ENCODE measurements at places on chromosomes 1 and 21. TPM values are rescaled to one million over a fixed set of nuclear protein-coding genes. Genes with fewer than 3 reads are reported as not detected.

DNA sequence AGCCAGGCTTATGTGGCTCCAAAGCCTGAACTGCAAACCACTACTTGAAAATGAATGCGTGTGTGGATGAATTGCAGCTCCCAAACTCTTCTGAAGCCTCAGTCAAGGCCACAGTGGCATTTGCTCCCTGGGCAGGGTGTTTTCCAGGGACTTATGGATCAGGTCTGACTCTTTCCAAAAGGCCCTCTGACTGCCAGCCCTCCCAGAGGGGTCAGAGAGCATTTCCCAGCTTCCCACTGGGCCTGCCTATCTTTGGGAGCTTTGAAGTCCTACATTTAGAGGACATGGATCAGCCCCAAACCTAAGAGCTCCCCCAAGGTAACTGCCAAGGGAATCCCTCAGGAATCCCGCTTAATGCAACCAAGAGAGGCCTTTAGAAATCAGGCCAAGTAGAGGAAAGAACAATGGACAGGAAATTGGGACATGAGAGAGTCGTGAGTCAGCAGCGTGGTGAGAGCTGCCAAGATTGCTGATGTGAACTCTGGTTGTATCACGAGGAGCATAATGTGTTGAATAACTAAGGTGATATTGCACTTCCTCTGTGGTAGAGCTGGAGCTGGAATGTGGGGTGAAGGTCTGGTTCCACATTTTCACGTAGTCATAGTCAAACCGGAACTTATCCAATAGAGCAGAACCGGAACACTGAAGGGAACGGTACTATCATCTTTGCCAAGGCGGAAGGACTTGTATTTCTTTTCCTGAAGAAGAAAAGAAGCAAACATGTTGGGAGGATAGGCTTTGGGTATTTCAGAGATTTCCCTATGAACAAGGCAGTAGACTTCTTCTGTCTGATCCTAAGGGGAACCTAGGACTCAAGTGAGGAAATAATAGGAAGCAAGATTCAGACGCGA is 99.4 kb upstream of the JUN start:
- DNase-seq, result peak; percentile 50

GRCh38 chr1:226710501-226710900 is 28.6 kb downstream of the ITPKB start:
- no peak for DNase-seq

SLC26A9 gene
- 0.10 TPM for total RNA-seq

GRCh38 chr1:94084547-94084946 is 36.4 kb downstream of the ABCA4 start:
- DNase-seq, result no peak

GRCh38 chr1:218377143-218377660 is 32.1 kb downstream of the TGFB2 start:
- DNase-seq, result no peak

DNA sequence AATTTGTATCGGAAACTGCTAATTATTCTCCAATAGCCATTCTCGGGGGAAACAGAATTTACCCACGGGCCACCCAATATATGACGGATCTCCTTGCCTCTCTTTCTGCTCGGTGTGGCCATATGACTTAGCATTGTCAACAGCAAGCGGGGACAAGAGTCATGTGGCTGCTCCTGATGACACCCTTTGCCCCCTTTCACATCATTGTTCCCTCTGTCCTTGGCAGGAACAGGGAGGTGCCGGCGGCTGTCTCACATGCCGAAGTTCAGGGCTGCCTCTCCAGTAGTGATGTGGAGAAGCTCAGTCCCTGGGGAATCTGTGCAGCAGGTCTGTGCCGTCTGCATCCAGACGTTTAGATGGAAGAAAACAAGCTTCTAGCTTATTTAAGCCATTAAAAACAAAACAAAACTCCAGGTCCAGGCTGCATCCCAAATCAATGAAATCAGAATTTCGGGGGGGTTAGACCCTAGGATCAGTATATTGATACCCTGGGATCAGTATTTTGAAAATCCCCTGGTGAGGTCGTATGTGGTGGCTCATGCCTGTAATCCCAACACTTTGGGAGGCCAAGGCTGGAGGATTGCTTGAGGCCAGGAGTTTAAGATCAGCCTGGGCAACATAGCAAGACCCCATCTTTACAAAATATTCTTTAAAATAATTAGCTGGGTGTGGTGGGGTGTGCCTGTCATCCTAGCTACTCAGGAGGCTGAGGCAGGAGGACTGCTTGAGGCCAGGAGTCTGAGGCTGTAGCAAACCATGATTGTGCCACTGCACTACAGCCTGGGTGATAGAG is 10.8 kb downstream of the MYOM3 start:
- no peak for DNase-seq

DNA sequence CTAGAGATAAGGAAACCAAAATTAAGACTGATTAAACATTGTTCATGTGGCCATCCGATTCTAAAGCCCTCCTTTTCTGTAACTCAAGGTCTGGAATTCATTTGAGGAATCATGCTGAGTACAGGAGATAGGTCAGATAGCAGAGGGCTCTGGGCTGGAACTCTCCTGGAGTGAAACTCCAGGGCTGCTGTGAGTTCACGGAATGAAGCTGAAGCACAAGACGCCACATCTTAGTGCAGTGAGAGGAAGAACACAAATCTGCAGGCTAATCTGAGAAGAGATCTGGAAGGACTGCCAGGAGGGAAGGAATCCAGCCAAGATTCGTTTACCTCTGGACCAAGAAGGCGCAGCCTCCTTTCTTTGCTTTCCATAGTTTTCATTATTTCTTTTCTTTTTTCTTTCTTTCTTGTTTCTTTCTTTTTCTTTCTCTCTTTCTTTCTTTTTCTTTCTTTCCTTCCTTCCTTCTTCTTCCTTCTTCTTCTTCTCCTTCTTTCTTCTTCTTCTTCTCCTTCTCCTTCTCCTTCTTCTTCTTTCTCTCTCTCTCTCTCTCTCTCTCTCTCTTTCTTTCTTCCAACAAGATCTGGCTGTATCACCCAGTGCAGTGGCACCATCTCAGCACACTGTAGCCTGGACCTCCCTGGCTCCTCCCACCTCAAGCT is 74.8 kb upstream of the ATP1B1 start:
- peak; percentile 73 for DNase-seq

- no peak for DNase-seq
These were observed 54.1 kb downstream of the SLC35D1 start for GRCh38 chr1:66999640-67000400.

DNA sequence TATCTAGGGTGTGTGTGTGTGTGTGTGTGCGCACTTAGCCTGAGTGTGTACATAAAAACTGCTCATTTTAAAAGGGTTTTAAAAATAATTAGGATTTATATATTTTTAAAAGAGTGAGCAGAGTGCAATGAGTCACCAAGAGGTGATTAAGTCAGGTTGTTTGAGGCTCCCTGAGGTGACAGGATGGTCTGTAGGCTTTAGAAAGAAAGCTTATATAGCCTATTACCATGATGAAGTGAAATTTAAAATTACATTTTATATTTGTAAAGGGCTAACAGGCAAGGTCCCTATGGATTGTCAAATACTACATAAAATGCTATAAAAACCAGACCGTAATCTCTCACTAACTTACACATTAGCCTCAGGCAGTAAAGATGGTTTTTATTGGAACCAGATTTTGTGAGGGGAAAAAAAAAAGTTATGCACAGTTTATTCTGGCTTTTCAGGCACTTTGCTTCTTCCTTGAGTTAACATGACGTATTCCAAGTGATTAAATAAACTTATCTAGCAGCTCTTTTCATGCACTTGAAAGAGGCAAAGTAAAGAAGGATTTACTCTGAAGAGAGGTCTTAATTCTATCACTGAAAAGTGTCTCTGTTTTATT is 711.7 kb upstream of the PTBP2 start:
- peak; percentile 64 for DNase-seq

DNA sequence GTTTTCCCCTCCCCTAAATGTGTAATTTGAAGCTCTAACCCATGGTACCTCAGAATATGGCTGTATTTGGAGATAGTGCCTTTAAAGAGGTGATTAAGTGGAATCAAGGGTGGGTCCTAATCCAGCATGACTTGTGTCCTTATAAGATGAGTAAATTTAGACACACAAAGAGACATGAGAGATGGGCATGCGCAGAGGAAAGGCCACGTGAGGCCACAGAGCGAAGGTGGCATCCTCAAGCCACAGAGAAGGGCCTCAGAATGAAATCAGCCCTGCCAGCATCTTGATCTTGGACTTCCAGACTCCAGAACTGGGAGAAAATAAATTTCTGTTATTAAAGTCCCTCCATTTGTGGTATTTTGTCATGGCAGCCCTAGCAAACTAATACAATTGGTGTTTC is 2.9 kb upstream of the PLA2G2F start:
- no peak for DNase-seq

DNA sequence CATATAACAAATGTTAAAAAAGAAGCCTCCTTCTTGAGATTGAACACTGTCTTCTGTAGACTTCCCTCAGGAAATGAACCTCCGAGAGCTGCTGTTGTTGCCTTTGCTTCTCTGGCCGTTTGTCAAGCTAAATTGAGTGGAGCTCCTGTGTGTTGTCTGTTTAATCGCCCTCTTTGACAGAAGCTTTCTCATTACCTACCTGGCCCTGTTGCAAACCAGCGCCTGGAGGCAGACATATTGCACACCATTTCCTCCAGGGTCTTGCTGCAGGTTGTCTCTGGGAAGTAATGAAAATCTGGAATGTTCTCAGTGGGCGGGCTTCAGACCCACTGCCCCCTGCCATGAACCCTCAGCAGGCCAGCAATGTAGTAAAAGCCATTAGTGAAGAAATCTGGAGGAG is 83.3 kb downstream of the GABPA start:
- peak; percentile 18 for DNase-seq

CYP4A11 gene
- total RNA-seq, result not detected

GRCh38 chr1:227994632-227995300 is 12.0 kb upstream of the WNT3A start:
- DNase-seq, result no peak

TMIGD3 gene
- total RNA-seq, result not detected

EFNA1 gene
- 25.4 TPM for total RNA-seq

PEX19 gene
- total RNA-seq, result 51.4 TPM

GRCh38 chr1:206658264-206658980 is 23.1 kb downstream of the DYRK3 start:
- peak; percentile 81 for DNase-seq

FAM177B gene
- 0.41 TPM for total RNA-seq

NBPF26 gene
- total RNA-seq, result 51.6 TPM

DIP2A gene
- total RNA-seq, result 36.1 TPM

- peak; percentile 68 for DNase-seq
These were observed 48.5 kb upstream of the B3GALT5 start for GRCh38 chr21:39564200-39564599.

GRCh38 chr1:41626616-41627375 is 142.3 kb upstream of the EDN2 start:
- DNase-seq, result no peak

DNA sequence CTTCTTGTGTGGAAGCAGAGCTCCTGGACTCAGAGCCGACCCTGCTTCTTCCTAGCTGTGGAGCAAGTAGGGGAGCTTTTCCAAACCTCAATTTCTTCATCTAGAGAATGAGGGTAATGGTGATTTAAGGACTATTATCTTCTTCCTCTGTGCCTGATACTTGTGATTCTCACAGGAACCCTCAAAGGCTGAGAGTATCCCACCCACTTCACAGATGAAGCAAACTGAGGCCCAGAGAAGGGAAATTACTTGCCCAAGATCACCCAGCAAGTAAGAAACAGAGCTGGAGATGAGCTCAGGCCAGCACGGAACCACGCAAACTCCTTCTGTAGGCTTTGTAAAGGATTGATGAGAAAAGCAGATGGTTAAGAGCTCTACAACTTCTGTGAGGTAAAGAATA is 15.1 kb upstream of the SLC2A1 start:
- DNase-seq, result no peak

GPR3 gene
- 0.41 TPM for total RNA-seq

DNA sequence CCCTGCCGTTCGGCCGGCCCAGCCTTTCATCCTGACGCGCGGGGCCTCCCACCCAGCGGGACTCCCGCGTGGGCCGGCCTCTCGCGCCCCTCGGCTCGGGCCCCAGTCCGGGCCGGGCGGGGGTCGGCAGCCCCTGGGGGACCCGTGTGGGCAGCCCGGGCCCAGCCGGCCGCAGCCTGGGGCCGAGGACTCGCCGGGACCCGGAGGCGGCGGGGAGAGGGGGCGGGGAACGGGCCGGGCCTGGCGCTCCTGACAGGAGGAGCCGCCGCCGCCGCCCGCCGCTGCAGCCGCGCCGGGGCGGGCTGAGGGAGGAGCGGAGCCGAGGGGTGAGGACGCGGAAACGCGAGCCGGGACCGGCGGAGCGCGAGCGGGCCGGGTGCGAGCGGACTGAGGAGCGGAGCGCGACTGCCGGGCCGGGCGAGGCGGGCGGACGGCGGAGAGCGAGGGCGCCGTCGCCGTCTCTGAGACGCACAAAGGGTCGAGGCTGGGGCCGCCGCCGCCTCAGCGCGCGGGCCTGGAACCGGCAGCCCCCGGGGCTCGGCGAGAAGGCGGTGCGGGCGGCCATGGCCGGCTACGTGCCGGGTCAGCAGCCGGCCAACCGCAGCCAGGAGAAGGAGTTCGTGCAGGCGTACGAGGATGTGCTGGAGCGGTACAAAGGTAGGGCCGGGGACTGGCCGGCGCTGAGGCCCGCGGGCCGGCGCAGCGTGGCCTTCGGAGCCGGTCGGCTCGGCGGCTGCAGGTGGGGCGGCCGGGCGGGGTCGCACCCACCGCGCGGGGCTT is 79.1 kb downstream of the NDUFS5 start:
- peak; percentile 84 for DNase-seq

- no peak for DNase-seq
These were observed 265.7 kb upstream of the C1orf174 start for GRCh38 chr1:4165686-4166300.

CD84 gene
- 3.2 TPM for total RNA-seq

DNA sequence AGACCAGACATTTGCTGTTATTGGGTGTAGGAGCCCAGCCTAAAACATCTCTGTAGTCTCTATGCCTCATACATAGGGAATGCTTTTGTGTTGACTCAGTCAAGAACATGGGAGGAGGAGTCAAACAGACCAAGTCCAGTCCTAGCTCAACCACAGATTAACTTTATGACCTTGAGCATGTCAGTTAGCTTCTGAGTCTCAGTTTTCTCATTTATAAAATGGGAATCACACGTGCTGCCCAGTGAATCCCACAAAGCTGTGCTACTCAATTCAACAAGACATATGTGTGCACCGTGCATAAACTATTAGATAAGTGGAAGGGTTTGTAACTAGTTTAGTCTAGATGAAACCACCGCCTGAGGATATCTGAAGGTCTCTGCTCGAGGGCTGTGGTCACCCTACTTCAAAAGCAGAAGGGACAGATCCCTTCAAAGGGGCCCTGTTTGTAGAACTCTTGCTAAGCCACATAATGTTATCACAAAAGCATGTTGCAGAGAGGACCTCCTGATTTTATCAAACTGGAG is 109.5 kb upstream of the NFIA start:
- no peak for DNase-seq

GLIS1 gene
- 0.21 TPM for total RNA-seq

- no peak for DNase-seq
These were observed 16.9 kb downstream of the IVNS1ABP start for GRCh38 chr1:185300152-185300551.

DNA sequence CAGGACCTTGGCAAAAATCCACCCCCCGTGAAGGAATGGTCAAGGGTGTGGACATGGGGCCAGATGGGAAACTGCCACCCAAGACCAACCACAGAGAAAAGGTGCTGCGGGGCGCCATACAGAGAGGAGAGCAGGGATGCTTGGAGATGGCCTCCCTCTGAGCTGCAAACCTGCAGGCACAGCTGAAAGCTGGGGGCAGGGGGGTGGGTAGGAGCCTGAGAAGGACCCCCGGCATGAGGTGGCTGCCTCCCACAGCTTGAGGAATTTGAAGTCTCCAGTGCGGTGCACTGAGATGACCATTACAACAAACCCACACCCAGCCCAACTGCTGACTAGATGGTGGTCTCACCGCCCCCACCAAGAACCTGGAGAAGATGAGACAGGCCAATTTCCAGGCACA is 84.8 kb downstream of the WDR4 start:
- DNase-seq, result no peak

EDEM3 gene
- total RNA-seq, result 42.3 TPM

GRCh38 chr1:6234502-6235295 is 1.1 kb downstream of the ICMT start:
- peak; percentile 42 for DNase-seq
